ENCODE measurements at places on chromosomes 16 and 17. TPM values are rescaled to one million over a fixed set of nuclear protein-coding genes. Genes with fewer than 3 reads are reported as not detected.

The TCAP gene
- 608 TPM for total RNA-seq

The MAPT gene
- total RNA-seq: 14.1 TPM

The VASN gene
- total RNA-seq: 16.8 TPM

The DRC7 gene
- total RNA-seq: not detected

The IL34 gene
- total RNA-seq: 13.4 TPM

The PSMB3 gene
- 64.7 TPM for total RNA-seq

The DCUN1D3 gene
- total RNA-seq: 10.3 TPM

The GSDMA gene
- total RNA-seq: not detected

The PRAC1 gene
- total RNA-seq: not detected

Measured in tongue (tissue), 3 donors.